ENCODE measurements at places on chromosomes 13 and 19.
A peak's percentile ranks its signal among the peaks of the same experiment; 100 is the strongest.

- DNase-seq: no peak
Measured at GRCh38 chr19:45496349-45496953, 396 bp downstream of the RTN2 start.

DNA sequence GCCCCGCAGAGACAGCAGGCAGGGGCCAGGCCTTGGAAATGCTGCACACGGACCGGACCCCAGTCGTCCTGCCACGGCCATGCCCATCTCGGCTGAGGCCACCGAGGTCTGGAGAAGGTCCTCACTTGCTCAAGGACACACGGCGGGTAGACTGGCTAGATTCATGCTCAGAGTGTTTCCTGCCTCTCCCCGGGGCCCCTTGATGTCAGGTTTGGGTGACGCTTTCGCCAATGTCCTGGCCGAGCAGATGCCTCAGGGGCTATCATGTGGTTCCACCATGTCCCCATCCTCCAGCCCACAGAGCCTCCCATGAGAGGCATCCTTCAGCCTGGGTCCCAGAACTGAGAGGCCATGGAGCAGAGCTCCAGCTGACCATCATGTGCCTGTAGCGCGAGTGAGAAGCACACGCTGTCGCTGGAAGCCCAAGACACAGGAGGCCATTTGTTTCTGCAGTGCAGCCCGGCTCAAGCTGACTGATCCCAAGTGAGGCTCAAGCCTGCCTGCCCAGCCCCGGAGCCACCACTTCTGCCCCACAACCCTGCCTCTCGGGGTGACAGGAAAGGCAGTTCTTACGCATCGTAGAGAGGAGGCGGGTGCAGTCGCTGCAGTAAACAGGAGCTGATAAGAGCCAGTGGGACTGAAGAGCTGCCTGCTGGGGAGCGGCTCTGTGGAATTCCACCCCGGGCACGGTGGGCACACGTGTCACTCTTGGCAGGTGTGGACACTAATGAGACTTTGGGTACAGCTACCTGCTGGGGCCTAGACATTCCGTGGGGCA is 53.9 kb upstream of the GAS6 start:
- DNase-seq: no peak

DNA sequence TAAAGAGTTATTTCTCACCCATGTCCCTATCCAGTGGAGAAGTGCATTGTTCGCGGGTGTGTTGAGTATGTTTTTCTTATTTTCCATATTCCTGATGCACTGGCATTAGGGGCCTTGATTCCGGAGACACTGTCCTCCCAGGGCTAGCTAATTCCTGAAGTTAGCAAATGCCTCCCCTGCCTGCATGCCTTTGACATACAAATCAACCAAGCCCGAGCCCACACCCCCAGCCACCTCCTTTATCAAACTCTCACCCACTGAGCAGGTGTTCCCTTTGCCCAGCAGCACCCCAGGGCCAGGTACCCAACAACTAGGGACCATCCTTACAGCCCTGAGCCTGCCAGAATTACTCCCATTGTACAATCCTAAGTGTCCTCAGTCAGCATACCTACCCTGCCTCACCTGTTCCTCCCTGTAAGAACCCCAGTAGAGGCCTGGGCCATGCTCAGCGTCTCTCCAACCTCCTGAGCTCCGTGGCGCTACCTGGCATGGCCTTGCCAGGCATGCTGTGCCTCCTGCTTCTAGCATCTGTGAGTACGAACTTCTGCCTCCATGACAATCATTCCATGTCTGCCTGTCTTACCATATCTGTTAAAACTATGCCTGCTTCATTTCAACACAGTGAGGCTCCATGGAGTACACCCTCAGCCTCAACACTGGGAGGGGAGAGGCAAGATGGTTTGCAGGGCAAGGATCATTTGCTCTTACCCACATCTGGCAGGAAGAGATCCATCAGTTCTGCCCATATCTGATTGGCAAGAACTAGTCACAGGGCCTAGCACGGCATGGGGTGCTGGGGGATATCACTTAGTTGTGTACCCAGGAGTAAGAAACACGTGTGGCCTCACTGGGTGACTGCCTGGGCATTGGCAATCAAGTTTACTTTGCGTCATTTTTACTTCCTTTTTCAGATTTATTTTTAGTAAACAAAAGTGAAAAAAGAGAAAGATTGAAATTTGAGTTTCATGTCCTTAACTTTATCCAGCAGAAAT is 203.9 kb downstream of the SHISA2 start:
- no peak for DNase-seq

GRCh38 chr13:43905435-43906031 is 25.8 kb downstream of the LACC1 start:
- no peak for DNase-seq

DNA sequence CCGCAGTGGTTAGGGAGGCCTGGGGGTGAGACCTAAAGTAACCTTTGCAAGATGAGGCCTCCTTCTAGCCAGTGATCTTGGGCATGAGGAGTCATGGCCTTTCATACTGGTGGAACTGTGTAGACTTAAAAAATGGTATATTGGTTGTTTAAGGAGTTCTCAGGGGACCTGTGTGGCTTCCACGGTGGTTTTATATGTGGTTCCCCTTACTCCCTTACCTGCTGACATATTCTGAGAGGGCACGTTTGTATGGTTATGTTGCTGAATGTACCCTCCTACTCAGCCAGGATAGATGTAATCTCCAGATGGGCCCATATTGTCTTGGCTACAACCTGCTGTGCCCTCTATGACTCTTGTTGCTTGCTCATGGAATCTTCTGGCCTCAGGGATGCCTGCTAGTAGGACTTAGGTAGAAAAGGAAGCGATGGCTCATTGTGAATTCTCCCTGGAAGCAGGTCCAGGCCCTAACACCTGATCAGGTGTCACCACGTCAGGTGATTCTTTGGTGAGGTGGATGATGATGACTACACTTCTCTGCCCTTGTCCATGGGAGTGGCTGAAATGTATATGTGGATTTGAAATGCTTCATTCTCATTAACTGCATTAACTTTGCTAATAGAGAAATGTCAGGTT is 1.8 kb downstream of the ZNF460 start:
- peak; percentile 7 for DNase-seq

All from H54 (cell line).